ENCODE measurements at places on chromosomes 7 and 10.
A peak's percentile ranks its signal among the peaks of the same experiment; 100 is the strongest.

DNA sequence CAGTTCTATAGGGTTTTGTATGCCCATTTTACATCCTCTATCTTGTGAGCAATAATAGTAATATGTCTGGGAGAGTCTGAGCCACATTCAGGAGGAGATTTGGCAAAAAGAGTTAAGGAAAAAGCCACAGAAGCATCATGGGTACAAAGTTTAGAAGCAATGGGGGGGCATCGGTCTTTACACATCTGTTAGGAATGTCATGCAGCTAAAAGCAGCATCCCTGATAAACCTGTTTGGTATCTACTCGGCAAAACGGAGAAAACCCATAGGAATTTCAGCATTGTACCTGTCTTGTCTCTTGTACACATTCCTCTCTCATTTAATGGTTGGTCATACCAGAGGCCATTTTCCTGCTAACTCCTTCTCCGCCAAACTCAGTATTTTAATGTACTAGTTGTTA, 12.5 kb upstream of the HERPUD2 start:
- peak; percentile 18 for DNase-seq

GRCh38 chr10:45646384-45647050, 26.1 kb downstream of the ZFAND4 start:
- DNase-seq, result no peak

DNA sequence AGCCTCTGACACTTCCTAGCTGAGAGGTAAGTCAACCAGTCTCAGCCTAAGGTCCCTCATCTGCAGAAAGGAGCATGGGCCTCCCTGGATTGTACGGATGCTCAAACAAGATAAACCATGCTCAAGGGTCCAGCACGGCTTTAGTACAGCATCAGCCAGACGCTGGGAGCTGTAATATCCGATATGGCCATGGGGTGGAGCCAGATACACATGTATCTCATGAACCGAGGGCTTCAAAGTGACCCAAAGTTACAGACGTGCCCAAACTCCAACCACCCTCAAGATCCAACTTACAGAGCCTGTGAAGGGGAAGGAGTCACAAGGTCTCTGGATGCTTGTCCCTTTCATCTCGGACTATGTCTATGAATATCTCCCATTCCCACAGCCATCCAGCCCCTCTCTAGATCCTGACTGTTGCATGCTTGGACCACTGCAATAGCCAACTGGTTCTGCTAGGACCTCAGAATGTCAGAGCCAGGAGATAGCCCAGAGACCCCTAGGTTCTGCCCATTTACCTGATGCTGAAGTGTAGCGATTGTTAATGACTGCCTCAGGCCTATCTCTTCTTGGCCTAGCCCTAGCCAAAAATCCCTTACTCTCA, 142.4 kb downstream of the SH3PXD2A start:
- DNase-seq, result peak; percentile 43

DNA sequence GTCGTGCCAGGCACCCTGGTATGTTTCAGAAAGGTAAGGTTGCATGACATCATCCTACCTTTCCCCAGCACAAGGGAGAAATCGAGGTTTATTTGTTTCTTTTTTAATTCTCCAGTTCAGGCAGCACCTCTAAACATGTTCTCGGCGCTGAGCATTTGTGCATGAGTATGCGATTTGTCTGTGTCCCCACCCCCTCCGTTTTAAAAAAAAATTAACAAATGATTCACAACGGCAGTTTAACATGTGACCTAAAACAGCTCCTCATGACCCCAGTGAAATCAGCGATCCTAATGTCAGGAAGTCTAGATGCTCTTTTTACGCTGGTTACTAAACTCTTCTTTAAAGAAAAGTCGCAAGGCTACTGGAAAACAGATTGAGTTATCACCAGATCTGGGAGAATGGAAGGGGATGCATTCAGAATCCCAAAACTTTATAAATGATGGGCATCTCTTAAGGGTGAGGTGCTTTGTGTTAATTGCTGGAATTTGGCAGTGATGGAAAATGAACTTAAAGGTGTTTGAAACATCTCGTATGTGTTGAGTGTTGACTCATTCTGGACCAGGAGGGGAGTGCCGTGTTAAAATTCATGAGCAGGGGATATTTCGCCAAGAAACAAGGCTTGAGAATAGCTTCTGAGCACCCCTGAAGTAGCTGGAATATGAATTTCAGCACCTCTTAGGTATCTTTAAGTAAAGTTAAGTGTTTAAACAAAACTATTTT, 106.8 kb upstream of the PDCD4 start:
- DNase-seq, result no peak

- no peak for DNase-seq
These were observed 31.4 kb upstream of the FAM133B start for GRCh38 chr7:92621561-92622023.

DNA sequence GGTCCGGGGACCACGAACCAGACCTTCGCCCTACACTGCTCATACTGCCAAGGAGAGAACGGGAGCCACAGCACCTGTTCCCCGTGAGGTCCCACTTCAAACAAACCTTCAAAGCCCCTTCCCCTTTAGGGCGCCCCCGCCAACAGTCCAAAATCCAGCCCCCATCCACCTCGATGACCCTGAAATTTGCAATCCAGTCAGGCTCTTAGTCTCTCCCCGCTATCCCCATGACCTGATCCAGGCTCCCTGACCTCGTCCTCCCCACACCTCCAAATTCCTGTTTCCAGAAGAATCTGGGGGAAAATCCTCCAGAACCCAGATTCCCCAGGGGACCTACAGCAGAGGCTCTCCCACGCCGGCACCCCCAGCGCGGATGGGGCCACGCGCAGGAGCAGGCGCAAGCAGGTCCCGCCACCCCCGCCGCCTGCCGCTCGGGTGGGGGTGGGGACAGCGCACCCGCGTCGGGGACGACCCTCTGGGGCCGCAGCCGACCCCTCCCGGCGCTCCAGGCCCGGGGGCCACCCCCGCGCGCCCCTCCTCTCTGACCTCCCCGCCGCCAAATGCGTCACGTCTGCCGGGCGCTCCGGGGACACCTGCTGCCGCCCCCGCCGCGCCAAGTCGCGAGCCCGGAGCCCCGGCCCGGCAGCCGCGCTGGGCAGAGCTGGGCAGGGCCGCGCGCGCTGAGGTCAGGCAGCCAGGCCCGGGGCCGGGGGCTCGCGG, 753 bp downstream of the CAMK2B start:
- no peak for DNase-seq

DNA sequence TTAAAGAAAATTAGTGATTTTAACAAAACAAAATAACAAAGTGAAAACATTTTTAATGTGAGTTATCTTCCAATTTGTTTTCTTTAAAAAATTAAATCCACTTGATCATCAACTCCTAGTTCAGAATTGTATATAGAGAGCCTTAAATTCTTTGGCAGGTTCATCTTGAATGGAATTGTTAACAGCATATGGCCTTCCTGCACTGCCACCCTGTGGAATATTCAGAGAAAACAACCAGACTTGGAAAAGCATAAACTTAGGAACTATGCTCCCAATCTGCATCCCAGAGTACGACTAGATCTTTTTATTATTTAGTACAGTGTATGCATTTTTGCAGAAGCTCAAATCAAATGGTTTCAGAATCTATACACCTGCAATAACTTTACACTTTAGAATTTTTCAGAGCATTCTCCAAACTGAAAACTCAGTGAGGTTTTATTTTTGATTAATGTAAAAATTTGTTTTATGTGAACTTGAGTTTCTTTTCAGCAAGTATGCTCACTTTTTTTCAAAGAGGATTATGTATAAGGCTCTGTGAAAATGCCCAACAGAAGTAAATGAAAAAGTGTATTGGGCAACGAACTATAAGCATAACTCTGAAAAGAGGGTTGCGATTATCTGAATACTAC, 44.9 kb upstream of the ANK3 start:
- DNase-seq, result no peak

DNA sequence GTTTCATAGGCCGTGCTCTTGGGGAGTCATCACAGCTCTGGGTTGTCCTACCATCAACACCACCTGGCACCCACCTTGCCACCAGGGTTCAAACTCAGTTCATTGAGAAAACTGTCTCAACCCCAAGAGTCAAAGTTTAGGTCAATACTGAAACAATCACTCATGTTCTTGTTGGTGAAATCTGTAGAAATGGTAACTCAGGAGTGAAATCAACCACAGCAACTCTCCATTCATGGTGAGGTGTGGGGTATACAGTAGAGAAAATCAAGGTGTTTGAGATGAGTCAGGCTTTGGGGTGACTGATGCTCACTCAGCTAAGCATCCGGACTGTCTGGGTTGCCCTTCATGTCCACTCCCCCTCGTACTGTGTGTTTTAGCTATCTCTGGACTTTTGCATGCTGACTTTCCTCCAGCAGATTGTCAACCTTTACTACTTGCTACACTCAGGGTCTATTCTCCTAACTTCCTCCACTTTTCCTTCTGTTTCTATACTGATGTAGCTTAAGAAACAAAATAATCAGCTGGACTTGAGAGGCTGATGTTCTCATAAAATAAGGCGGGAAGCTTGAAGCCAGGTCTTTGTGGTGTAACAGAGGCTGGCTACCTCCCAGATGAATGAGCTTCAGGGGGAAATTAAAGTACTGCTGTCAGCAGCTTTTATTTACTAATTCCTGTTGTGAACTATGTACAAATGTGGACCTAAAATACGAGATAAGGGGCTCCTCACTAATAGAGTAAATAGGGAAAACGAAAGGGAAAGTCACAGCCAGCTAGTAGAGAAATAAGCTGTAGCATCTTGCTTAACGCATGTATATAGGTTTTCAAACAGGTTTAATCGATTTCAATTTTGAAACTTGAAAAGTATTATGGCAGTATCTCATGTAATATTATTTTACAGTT, 173.6 kb upstream of the AKR1E2 start:
- no peak for DNase-seq

- DNase-seq, result no peak
These were observed 248.2 kb upstream of the PITRM1 start for GRCh38 chr10:3420527-3421469.

All from AG09309 (cell line).